GM23338 (cell line): ENCODE measurements at places on chromosomes 3 and 15.

- DNase-seq = no peak
Observed at GRCh38 chr15:70563561-70564095, 199.7 kb downstream of the UACA start.

- DNase-seq = no peak
Observed at GRCh38 chr3:144380849-144381248, 409.2 kb downstream of the DIPK2A start.

GRCh38 chr3:39457361-39457760, 10.1 kb upstream of the MOBP start:
- no peak for DNase-seq

DNA sequence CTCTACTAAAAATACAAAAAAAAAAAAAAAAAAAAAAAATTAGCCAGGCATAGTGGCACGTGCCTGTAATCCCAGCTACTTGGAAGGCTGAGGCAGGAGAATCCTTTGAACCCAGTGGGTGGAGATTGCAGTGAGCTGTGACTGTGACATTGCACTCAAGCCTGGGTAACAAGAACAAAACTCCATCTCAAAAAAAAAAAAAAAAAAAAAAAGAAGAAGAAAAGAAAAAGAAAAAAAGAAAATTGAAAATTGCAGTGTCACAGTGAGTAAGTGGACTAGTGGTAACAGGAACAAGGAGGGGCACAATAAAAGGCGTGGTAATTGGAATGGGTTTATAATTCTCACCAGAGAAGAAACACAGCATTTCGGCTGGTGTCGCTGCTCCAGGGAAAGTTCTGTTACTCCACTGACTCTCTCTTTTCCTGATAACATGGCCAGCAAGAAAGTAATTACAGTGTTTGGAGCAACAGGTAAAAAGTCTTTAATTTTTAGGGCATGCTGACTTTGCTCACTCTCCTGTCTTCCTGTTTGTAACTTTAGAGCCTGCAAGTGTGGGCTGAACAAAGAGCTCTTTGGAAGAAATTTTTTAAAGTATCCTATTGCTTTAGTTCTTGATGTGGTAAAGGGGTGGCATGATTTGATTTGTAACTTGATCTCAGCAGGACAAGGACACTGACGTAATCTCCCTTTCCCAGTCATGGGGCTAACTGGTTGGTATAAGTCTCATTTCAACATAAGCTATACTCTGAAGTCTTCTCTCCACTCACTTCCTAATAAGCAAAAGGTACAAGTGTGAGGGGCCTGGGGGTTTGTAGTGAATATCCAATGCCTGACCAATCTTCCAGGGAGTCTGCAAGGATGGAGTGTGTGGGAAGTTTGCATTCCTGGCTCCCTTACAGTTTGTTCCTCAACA, 22.1 kb upstream of the TRA2B start:
- DNase-seq = no peak

DNA sequence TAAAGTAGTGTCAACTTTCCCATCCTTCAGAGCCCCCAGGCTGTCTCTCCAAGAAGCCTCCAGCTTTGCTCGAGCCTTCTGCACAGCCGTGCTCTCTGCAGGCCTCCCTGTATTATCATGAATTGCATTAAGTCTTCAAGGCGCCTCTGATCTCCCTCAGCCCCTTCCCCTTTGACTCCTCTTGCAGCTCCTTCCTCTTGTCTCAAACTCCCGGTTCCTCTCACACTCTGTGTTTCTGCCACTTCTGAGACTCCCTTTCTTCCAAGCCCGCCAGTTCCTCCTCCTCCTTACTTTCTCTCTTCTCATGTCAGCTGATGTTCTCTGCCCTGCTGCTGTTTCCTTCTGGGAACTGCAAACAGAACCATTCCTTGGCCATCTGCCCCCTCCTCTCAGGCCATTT, 418.8 kb downstream of the EPHB1 start:
- no peak for DNase-seq

DNA sequence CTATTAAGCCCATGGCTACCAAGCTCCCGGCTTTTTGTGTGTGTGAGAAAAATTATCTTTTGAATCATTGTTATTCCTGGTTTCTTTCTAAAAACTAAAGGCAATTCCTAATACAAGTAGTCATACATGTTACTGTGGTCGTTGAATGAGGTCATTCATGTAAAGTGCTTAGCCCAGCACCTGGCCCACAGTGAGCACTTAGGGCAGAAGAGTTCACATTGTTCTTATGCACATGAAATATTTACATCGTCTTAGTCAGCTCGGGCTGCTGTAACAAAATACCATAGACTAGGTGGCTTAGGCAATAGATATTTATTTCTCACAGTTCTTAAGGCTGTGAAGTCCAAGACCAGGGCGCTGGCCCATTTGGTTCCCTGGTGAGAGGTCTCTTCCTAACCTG, 216.1 kb downstream of the SHQ1 start:
- no peak for DNase-seq

GRCh38 chr3:23608650-23609049, 197.1 kb upstream of the UBE2E1 start:
- peak; percentile 71 for DNase-seq

DNA sequence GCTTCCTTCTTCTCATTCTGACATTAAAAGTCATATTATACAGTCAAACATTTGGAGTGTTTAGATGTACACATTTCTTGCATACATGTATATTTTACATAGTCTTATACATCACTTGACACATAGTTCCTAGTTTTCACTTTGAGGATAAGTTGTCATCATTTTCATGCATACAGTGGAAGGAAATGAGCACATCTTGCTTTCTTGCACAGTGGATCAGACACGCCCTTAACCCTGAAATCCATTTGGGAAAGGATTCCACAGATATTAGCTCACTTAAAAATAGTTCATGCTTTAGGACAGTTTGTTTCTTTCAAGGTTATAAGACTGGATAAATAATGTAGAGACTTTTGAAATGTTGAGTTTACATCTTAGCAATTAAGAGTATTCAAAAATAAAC, 148.6 kb upstream of the MME start:
- no peak for DNase-seq

DNA sequence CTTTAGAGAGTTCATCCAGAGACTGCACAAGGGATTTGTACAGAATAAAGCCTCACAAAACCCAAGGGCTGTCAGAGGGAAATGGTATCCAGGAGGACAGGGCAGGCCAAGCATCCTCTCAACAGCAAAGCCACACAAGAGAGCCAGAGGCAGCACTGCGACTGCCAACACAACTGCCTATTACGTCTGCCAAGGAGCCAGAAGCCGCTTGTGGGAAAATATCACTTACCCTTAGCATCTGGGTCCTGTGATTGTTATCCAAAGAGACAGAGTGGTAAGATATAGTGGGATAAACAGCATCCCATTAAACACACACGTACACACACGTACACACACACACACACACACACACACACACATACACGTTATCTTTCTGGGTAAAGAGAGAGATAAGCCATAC, 618.3 kb upstream of the AGTR1 start:
- DNase-seq = peak; percentile 28

GRCh38 chr3:44648564-44649229, at the start of gene ZNF35:
Gene ZNF35 (plus strand): TSS chr3:44648732. CDS start chr3:44651068, 2,336 bp downstream.
- DNase-seq = peak; percentile 98

DNA sequence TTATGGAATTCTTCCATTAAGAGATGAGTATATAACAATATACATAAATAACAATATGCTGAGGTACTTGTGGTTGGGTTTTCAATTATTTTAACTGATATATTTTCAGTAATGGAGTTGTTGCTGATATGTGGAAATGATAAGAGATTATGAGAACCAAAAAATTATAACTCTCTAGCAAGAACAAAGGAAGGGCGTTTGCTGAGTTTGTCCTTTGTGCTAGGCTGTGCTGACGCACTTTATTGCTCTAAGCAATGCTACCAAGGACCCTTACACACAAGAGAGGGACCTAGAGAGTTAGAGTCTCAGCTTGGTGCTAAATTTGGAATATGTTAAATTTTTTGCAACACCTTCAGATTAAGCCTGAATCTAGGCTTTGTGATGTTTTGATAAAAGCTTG, 24.1 kb downstream of the CFAP91 start:
- no peak for DNase-seq

DNA sequence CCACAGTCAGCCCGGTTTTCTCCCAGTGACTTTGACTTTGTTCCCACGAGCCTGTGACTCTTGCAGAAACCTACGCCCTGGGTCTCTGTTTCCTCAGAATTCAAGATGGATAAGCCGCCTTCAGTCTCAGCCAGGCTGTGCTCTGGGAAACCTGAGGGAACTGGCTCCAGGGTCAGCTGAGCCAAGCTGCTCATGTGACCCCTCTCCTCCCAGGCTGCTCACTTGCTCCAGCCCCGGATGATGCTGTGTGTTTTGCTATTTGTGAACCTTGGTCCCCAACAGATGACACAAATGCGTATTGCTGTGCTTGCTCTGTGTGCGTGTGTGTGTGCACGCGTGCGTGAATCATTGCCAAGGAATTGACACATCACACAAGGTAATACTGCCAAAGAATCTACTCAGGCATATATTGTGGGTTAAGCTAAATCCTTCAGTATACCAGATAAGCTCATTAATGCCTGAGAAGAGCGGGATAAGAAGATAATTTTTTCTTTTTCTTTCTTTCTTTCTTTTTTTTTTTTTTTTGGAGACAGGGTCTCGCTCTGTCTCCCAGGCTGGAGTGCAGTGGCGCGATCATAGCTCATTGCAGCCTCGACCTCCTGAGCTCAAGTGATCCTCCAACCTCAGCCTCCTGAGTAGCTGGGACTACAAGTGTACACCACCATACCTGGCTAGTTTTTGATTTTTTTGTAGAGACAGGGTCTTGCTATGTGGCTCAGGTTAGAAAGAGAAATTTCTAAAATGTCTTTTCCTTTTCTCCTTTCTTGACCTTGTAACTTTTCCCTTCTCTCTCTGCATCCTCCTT, 29.2 kb upstream of the UMPS start:
- DNase-seq = peak; percentile 42

GRCh38 chr3:186920301-186920700, 10.0 kb upstream of the ST6GAL1 start:
- no peak for DNase-seq

GRCh38 chr3:152443212-152444023, 174.7 kb downstream of the MBNL1 start:
- DNase-seq = no peak

- no peak for DNase-seq
Observed at GRCh38 chr3:56795097-56795828, 6.5 kb downstream of the ARHGEF3 start.

GRCh38 chr15:73436613-73437012, 6.4 kb upstream of the REC114 start:
- DNase-seq = no peak

- no peak for DNase-seq
Observed at GRCh38 chr15:69868756-69869155, 229.0 kb downstream of the TLE3 start.

DNA sequence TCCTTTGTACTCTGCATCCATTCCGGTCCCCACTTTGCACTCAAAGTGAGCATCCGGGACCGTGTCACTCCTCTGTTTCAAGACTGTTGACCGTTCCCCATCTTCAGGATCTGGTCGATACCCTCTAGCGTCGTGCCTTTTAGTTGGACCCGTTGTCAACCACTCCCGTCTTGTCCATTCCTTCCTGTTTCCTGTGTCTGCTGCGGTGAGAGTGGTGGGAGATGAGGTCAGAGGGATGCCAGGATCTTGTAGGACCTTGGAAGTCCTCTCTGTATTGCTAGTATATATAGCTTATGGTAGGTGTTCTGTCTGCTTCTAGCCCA, 624 bp downstream of the BRK1 start:
- DNase-seq = no peak

GRCh38 chr3:150096700-150097587, 126.2 kb upstream of the PFN2 start:
- DNase-seq = no peak

DNA sequence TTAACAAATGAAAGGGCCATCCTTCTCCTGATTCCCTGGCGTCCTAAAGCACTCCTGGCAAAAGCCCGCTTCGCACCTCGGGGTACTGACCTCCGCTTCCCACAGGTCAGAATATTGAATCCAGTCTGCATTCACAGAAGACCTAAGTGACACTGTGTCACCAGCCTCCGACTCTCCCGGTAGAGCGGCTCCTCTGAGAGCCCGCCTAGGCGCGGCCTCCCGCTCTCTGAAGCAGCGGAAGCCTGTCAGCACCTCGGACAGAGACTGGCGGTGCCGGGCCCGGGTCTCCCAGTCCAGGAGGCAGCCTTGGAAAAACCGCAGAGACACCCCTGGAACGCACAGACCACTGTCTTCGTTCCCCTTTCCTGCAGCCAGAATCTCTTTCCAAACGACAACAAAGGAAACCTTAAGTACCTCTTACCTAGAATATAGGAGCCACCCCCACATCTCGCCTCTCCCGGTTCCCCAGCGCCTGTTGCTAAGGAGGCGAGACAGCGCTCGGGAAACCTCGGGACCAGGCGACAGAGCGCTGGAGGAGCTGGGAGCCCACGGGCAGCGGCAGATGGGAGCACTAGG, 1.2 kb downstream of the GABRB3 start:
- peak; percentile 90 for DNase-seq

- DNase-seq = no peak
Observed at GRCh38 chr3:180523040-180523439, 78.9 kb upstream of the TTC14 start.

- peak; percentile 51 for DNase-seq
Observed at GRCh38 chr3:197501496-197501878, 54.3 kb downstream of the BDH1 start.

DNA sequence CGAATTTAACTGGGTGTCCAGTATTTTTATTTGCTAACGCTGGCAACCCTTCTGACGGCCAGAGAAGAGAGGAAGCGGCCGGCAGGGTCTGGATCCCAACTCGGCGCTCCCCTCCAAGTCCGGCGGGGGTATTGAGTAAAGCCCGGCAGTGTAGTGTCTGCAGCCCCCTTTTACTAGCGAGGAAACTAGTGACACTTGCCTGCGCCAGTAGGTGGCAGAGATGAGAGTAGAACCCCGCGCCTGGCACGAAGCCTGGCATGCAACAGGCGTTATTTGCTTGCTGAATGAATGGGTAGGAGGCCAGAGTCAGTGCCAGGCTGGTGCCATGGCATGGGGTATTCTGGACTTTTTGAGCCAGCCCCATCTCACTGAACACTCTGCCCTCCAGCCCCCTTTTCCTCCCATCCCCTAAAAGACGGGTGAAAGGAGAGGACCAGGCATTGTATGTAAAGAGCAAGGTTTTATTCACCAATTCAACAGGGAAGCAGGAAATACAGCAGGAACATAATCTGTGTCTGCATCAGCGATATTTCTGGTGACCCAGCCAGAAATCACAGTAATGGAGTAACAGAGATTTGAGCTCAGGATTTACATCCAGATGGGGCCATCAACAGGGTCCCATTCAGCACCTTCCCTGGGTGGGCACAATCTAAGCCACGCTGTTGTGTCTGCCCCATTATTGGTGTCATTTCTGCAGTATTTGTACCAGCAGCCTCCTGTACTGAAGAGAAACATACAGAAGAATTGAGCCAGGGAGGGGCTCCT, 788 bp upstream of the WDR73 start:
- peak; percentile 94 for DNase-seq

DNA sequence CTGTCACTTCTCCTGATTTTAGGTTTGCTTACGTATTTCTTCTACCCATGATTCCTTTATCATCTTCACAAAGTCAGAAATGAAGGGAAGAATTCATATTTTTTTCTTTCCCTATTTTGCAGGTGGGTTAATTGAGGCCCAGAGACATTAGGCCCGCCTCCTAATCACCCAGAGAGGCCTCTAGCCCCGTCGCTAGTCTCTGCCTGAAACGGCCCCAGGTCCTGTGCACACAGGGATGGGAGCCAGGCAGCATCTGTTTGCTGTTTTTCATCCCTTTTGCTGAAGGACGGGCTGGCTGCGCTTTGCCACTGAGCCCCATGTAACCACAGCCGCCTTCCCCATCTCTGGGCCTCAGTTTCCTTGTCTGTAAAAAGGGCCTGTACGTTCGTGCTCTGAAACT, 135.9 kb downstream of the FBLN2 start:
- no peak for DNase-seq
